ENCODE measurements at places on chromosomes 12 and 14. TPM values are rescaled to one million over a fixed set of nuclear protein-coding genes. Genes with fewer than 3 reads are reported as not detected.
A peak's percentile ranks its signal among the peaks of the same experiment; 100 is the strongest.

DNA sequence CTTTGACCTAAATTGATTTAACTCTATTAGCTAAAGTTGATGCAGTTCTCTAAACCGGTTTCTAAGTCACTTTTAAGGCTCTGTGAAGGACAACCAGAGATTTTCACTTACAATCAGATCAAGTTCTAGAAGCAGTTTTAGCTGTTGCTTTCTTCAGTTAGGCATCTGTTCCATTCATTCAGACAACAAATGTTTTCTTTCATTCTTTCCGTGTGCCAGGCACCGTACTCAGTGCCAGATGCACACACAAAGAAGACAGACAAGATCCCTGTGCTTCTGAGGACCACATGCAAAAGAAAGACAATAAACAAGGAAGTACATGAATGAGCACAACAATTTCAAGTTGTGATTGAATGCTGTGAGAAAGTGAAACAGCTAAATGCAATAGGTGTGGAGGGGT lies 11.1 kb upstream of the EGLN3 start:
- no peak overlapping the region for H3K27ac ChIP-seq
- H3K4me1 ChIP-seq: no peaks in the 10 kb centered on the region
- DNase-seq: no peak
- no peaks in the 10 kb centered on the region for H3K36me3 ChIP-seq
- no peaks in the 10 kb centered on the region for H3K27me3 ChIP-seq

GRCh38 chr14:63725786-63726460 lies 1.9 kb downstream of the SGPP1 start:
- H3K4me1 ChIP-seq: peaks cover 14% of the 10 kb centered on the region
- no peaks in the 10 kb centered on the region for H3K27me3 ChIP-seq
- no peak for DNase-seq
- no peak overlapping the region for H3K27ac ChIP-seq
- no peaks in the 10 kb centered on the region for H3K36me3 ChIP-seq

DNA sequence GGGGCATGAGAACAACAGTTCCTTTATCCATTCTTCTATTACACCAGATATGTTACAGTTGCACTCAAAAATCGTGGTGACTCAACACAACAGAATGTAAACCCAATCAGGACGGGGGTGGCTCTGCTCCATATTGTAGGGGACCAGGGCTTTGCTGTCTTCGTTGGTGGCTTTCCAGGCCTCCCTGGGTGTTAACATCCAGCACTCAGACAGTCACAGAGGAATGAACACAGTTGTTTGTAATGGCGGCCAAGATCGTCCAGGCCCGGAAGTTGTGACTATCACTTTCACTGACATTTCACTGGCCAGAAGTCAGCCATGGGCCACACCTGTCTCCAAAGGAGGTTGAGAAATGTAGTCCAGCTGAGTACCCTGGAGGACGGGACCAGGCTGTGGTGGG lies 204.1 kb downstream of the CACNA1C start:
- no peaks in the 10 kb centered on the region for H3K4me1 ChIP-seq
- H3K27ac ChIP-seq: no peak overlapping the region
- 0 out of 2 replicates have a peak, but pooled peaks cover 4% of the 10 kb centered on the region for H3K27me3 ChIP-seq

DNA sequence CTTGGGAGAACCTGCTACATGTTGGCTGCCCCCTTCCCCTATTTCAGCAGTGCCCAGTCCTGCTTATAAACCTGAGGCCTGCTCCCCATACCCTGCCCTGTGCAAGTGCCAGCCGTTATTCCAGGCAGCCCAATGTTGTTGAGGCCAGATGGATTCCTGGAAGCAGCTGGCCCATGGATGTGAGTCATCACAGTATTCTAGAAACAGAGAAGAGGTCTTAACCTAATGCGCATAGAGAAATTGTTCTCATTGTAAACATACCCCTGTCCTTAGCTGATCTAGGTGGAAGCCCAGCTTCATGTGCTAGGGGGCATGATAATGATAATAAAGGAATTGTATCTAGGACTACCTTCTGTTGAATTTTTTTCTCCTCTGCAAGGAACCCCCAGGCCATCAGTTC lies 69.7 kb downstream of the TSPAN11 start:
- no peak overlapping the region for H3K4me3 ChIP-seq
- no peaks in the 10 kb centered on the region for H3K36me3 ChIP-seq
- no peaks in the 10 kb centered on the region for H3K27me3 ChIP-seq
- H3K4me1 ChIP-seq: no peaks in the 10 kb centered on the region
- H3K27ac ChIP-seq: no peak overlapping the region
- no peak for DNase-seq

DNA sequence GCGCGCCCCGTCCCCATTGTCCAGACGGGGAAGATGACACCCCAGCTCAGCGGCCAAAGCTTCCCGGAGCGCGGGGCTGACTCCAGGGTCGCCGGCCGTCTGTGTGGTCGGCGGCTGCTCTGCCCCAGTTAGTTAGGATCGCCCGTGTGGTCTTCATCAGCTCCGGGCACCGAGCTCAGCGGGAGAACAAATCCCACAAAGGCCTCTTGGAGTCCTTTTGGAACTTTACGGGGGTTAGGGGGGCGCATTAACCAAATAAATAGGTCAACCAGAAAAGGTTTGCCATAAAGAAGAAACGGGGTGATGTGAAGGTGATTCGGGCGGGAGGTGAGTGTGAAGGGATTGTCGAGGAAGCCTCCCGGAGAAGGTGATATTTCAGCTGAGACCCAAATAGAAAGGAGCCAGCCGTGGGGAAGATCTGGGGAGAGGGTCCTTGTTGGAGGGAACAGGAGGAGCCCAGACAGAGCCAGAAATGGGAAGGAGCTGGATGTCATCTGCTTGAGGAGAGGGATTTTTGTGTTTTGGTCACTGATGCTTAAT lies 697 bp downstream of the ATP6V0A2 start:
- no peak for DNase-seq
- no peaks in the 10 kb centered on the region for H3K36me3 ChIP-seq
- no peaks in the 10 kb centered on the region for H3K27me3 ChIP-seq
- peaks cover 23% of the 10 kb centered on the region for H3K4me1 ChIP-seq

- no peaks in the 10 kb centered on the region for H3K27me3 ChIP-seq
- H3K4me1 ChIP-seq: peaks cover 96% of the 10 kb centered on the region
- H3K27ac ChIP-seq: peak overlapping the region; percentile 83
- DNase-seq: no peak
Observed at GRCh38 chr12:65891219-65891618, 66.9 kb downstream of the HMGA2 start.

DNA sequence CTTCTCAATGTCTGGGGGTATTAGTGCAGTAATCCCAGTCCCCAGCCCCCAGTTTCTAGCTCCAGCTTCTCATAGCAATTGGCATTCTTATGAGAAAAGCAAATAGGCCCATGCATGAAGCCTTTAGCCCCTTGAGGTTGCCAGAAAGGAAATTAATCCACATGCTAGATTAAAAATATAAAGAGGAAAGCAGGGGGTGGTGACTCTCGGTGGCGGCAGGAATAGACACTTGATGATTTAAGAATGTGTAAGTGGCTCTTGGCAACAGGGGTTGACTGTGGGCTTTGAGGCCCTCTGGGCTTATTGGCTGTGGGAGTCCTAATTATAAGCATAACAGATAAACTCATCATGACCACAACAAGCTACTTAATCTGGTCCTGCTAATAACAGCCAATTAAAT lies 1367.3 kb upstream of the FLRT2 start:
- H3K36me3 ChIP-seq: no peaks in the 10 kb centered on the region
- DNase-seq: no peak
- H3K4me3 ChIP-seq: no peak overlapping the region

DNA sequence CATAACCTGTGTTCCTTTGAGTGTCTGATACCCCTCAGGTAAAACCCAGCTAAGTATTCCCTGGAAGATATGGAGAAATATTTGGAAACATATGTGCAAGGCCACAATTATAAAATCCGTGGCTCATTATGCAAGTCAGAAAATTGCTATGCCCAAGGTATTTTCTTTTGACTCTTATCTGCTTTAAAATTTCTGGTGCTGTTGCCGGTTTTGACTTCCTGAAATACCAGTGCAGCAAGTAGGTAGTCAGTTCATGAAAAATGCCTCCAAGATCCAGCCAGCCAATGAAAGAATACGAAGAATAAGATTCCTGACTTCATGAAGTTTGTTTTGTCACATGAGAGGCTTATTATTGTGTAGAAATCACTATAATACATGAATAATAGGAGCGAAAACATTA lies 20.2 kb upstream of the FUT8 start:
- H3K4me3 ChIP-seq: no peak overlapping the region
- no peaks in the 10 kb centered on the region for H3K27me3 ChIP-seq
- H3K27ac ChIP-seq: no peak overlapping the region
- no peak for DNase-seq

DNA sequence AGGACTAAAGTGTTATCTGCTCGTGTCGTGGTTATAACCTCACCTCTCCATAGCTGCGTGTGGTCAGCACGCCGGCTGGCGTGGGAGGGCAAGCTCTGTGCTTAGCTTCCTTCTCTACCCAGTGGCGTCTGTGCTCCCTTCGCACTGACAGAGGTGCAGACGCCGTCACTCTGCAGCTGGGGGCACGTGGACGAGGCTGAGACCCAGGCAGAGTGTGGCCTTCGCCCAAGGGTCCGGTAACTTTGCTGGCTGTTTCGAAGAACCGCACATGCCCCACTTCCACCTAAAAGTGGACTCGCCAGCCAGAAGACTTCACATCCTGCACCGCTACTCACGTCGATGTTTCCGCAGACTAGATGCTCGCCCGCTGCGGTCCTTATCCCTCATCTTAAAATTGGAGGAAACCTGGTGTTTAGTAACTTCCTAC lies 35.9 kb upstream of the DYNC1H1 start:
- H3K36me3 ChIP-seq: no peaks in the 10 kb centered on the region
- no peaks in the 10 kb centered on the region for H3K4me1 ChIP-seq
- DNase-seq: no peak
- H3K27ac ChIP-seq: no peak overlapping the region
- no peak overlapping the region for H3K4me3 ChIP-seq

DNA sequence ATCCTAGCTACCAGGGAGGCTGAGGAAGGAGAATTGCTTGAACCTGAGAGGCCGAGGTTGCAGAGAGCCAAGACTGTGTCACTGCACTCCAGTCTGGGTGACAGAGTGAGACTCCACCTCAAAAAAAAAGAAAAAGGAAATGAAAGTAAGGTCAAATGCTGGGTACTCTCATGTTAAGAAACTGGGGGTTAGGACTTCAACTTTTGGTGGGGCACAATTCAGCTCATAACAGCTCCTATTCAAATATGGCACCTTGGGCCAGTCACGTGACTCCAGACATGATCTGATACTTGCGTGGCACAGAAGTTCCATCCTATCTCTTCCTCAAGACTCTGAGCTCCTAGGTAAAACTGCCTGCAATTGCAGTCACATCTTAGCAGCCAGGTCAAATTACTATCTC lies 142.7 kb downstream of the EGLN3 start:
- no peak overlapping the region for H3K27ac ChIP-seq
- H3K27me3 ChIP-seq: no peaks in the 10 kb centered on the region
- no peaks in the 10 kb centered on the region for H3K36me3 ChIP-seq
- H3K4me3 ChIP-seq: no peak overlapping the region

GRCh38 chr12:11689591-11690186 lies 40.2 kb downstream of the ETV6 start:
- no peaks in the 10 kb centered on the region for H3K36me3 ChIP-seq
- H3K4me1 ChIP-seq: no peaks in the 10 kb centered on the region
- DNase-seq: no peak
- no peak overlapping the region for H3K4me3 ChIP-seq

DNA sequence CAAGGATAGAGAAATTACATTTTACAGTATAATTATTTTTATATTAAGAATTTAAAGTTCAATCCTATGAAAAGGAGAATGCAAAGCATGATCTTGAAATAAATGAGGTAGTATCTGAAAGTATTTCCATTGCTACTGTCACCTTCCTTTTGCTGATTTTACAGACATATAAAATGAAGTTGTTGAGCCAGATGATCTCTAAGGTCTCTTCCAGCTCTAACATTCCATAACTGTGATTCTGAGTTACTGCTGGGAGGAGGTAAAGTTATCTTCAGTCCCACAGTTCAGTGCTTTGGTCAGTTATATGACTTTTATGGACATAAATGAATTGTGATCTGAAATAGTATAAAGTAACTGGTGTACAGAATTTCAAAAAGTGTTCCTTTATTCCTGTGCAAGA lies 52.8 kb downstream of the SLC38A6 start:
- no peak overlapping the region for H3K27ac ChIP-seq
- H3K4me1 ChIP-seq: no peaks in the 10 kb centered on the region
- no peak overlapping the region for H3K4me3 ChIP-seq
- no peak for DNase-seq
- no peaks in the 10 kb centered on the region for H3K36me3 ChIP-seq

DNA sequence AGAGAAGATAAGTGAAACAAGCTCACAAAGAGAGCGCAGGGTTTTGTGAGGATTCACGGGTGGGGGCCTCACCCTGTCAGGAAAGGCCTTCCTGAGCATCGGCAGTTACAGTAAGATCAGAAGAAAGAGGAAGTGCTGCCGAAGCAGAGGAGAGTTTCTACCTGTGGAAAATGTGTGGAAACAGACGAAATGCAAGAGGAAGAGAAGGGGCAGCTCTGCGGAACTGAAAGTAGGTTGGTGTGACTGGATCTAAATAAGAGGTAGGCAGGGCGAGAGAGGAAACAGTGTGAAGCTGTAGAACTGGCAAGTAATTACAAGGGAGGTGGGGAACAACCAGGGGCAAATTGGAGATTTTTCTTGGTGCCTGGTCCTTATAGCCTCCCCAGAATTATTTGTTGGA lies 2.6 kb downstream of the GPR68 start:
- H3K27me3 ChIP-seq: no peaks in the 10 kb centered on the region
- H3K4me1 ChIP-seq: no peaks in the 10 kb centered on the region
- no peaks in the 10 kb centered on the region for H3K36me3 ChIP-seq
- DNase-seq: no peak

- DNase-seq: no peak
- H3K4me1 ChIP-seq: peaks cover 47% of the 10 kb centered on the region
- no peak overlapping the region for H3K4me3 ChIP-seq
- H3K27me3 ChIP-seq: no peaks in the 10 kb centered on the region
Observed at GRCh38 chr14:90513161-90514014, 116.6 kb downstream of the CALM1 start.

GRCh38 chr12:40716037-40716436 lies 23.8 kb downstream of the CNTN1 start:
- DNase-seq: no peak
- no peak overlapping the region for H3K4me3 ChIP-seq
- no peaks in the 10 kb centered on the region for H3K36me3 ChIP-seq
- no peaks in the 10 kb centered on the region for H3K27me3 ChIP-seq

DNA sequence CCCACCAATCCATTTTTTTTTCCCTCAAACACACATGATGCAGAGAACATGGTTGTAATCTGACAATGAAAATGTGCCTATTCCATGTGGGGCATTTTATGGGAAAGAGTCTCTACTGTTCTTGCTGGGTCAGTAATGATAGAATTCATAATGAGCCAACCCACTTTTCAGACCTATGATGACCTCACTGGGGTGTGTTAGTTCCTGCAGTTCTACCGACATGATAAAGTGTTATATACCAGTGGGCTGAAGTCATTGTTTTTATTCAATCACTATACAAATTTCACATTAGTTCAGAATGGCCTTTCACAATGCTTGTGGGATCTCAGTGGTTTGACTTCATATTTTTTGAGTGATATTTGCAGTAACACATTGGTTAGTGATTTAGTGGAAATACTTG lies 47.5 kb downstream of the PPFIBP1 start:
- peaks cover 25% of the 10 kb centered on the region for H3K4me1 ChIP-seq
- H3K27me3 ChIP-seq: no peaks in the 10 kb centered on the region
- no peak for DNase-seq
- no peak overlapping the region for H3K27ac ChIP-seq

Gene GARIN6
- total RNA-seq: not detected

Gene RTL1
- not detected for total RNA-seq

Gene FZD10
- total RNA-seq: not detected

Gene SERPINA9
- not detected for total RNA-seq

Gene ERP27
- 0.39 TPM for total RNA-seq

Gene IL22
- not detected for total RNA-seq

Gene PLD4
- total RNA-seq: 0.12 TPM

Gene IRF9
- 21.7 TPM for total RNA-seq

Gene AMN
- 5.7 TPM for total RNA-seq

Gene SMCO2
- total RNA-seq: not detected

All from HCT116 (cell line).